ENCODE measurements at places on chromosomes 5 and 9. TPM values are rescaled to one million over a fixed set of nuclear protein-coding genes. Genes with fewer than 3 reads are reported as not detected.
A peak's percentile ranks its signal among the peaks of the same experiment; 100 is the strongest.

GRCh38 chr5:72600391-72600981, 93.3 kb upstream of the ZNF366 start:
- no peaks in the 10 kb centered on the region for H3K27me3 ChIP-seq
- peaks cover 8% of the 10 kb centered on the region for H3K4me1 ChIP-seq
- DNase-seq, result no peak
- H3K4me3 ChIP-seq, result no peak overlapping the region

GABRA6 gene
- total RNA-seq, result not detected

GRCh38 chr5:143274952-143275351, 128.5 kb downstream of the NR3C1 start:
- DNase-seq, result no peak
- H3K27ac ChIP-seq, result no peak overlapping the region
- peaks cover 10% of the 10 kb centered on the region for H3K36me3 ChIP-seq
- peaks cover 5% of the 10 kb centered on the region for H3K4me1 ChIP-seq
- no peaks in the 10 kb centered on the region for H3K27me3 ChIP-seq

GRCh38 chr9:98226957-98227356, 28.5 kb downstream of the TBC1D2 start:
- peaks cover 17% of the 10 kb centered on the region for H3K36me3 ChIP-seq
- H3K4me1 ChIP-seq, result no peaks in the 10 kb centered on the region
- no peak overlapping the region for H3K27ac ChIP-seq
- no peak for DNase-seq
- H3K27me3 ChIP-seq, result no peaks in the 10 kb centered on the region
- H3K4me3 ChIP-seq, result no peak overlapping the region

PCDHGB2 gene
- 5.2 TPM for total RNA-seq

DNA sequence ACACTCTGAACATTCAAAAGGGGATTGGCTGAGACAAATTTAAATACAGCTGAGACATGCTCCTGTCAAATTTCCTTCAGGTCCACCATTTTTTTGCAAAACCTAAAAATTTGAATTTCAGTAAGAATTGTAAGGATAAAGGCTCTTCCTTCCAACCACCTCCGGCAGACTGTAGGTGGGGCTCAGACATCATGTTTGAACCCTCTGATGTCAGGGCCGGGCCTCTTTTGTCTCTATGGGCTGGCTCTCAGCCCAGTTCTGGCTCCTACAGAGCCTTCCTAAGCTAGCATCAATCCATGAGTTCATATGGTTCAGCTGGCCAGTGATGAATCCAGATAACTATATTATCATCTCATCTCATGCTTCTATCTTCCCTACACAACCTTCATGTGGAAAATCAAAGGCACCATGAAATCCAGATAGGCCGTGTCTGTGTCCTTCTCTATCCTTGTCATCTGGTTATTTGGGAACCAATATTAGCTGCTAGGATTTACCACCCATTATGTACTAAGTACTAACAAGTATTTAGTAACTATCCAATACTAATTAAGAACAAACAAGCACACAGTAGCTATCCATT, 44.2 kb downstream of the NIPSNAP3B start:
- peaks cover 91% of the 10 kb centered on the region for H3K36me3 ChIP-seq
- no peak overlapping the region for H3K27ac ChIP-seq
- no peak overlapping the region for H3K4me3 ChIP-seq
- no peaks in the 10 kb centered on the region for H3K27me3 ChIP-seq

EGFL7 gene
- 40.0 TPM for total RNA-seq

GRCh38 chr5:131068893-131069643, 96.0 kb downstream of the HINT1 start:
- no peaks in the 10 kb centered on the region for H3K4me1 ChIP-seq
- H3K36me3 ChIP-seq, result no peaks in the 10 kb centered on the region
- H3K27ac ChIP-seq, result no peak overlapping the region

- no peaks in the 10 kb centered on the region for H3K27me3 ChIP-seq
- H3K4me3 ChIP-seq, result no peak overlapping the region
- H3K36me3 ChIP-seq, result no peaks in the 10 kb centered on the region
- H3K27ac ChIP-seq, result no peak overlapping the region
- H3K4me1 ChIP-seq, result no peaks in the 10 kb centered on the region
Observed at GRCh38 chr5:157961896-157962590, 103.1 kb upstream of the CLINT1 start.

FOXD4L4 gene
- 0.18 TPM for total RNA-seq

- no peak overlapping the region for H3K27ac ChIP-seq
- H3K27me3 ChIP-seq, result no peaks in the 10 kb centered on the region
- no peaks in the 10 kb centered on the region for H3K4me1 ChIP-seq
- H3K36me3 ChIP-seq, result no peaks in the 10 kb centered on the region
- DNase-seq, result no peak
Observed at GRCh38 chr5:59079622-59080620, 497.0 kb downstream of the RAB3C start.

GNAQ gene
- 57.6 TPM for total RNA-seq

DNA sequence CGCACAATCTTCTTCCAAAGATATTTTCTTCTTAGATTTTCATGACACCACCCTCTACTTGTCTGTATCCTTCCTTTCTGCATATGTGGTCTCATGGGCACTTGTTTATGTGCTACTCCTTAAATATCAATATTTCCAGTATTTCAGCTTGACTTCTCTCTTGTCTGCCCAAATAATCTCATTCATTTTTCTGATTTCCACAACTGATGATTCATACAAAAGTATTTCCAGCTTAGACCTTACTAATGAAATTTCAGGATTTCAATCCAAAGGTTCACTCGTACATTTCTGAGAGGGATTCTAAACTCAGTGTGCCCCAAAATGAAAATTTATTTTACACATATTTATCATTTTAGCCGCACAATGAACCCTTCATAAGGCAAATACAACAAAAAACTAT, 928.9 kb upstream of the C9orf72 start:
- no peak overlapping the region for H3K4me3 ChIP-seq
- H3K27me3 ChIP-seq, result no peaks in the 10 kb centered on the region
- H3K4me1 ChIP-seq, result no peaks in the 10 kb centered on the region
- H3K27ac ChIP-seq, result no peak overlapping the region
- DNase-seq, result no peak
- no peaks in the 10 kb centered on the region for H3K36me3 ChIP-seq

DNA sequence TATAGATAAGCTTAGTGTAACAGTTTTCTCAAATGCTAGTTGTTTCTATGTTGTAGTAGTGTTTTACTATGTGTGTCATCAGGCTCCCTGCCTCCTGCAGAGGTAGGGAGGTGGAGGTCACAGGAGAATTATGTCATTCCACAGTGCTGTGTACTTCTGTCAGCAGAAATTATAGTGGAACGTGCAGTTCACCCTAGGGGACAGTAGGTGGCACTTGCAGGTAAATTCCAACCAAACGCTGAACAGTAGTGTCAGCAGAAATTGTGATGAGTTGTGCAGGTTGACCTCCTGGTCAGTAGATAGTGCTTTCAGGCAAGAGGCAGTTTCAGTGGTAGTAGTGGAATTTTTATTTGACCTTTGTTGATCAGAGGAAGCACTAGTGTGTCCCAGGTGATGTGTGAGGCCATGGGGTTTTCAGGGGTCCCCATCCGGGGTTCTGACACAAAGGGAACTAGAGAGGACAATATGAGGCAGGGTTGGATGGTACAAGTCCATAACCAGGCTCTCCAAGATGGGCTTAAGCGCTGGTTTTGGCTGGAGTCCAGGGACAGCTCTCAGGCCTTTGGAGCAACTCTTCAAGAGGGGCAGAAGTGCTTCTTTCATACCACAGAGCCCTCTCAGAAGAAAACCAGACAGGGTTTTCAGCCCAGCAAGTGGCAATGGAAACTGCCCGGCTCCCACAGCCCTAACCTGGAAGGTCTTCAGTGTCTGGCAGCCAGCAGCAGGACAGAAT, 402.9 kb downstream of the CYLC2 start:
- no peak overlapping the region for H3K27ac ChIP-seq
- H3K27me3 ChIP-seq, result no peaks in the 10 kb centered on the region
- H3K4me1 ChIP-seq, result no peaks in the 10 kb centered on the region

- no peaks in the 10 kb centered on the region for H3K27me3 ChIP-seq
- no peaks in the 10 kb centered on the region for H3K4me1 ChIP-seq
- DNase-seq, result peak; percentile 70
- no peak overlapping the region for H3K27ac ChIP-seq
Observed at GRCh38 chr5:172044631-172045314, 38.3 kb upstream of the FBXW11 start.

PCDHGA2 gene
- total RNA-seq, result 1.4 TPM

- H3K27me3 ChIP-seq, result no peaks in the 10 kb centered on the region
- no peak overlapping the region for H3K27ac ChIP-seq
- H3K4me3 ChIP-seq, result no peak overlapping the region
- no peaks in the 10 kb centered on the region for H3K4me1 ChIP-seq
Observed at GRCh38 chr9:128109050-128109709, 18.3 kb downstream of the PTGES2 start.

RANBP3L gene
- not detected for total RNA-seq

NR4A3 gene
- total RNA-seq, result 0.74 TPM

DNA sequence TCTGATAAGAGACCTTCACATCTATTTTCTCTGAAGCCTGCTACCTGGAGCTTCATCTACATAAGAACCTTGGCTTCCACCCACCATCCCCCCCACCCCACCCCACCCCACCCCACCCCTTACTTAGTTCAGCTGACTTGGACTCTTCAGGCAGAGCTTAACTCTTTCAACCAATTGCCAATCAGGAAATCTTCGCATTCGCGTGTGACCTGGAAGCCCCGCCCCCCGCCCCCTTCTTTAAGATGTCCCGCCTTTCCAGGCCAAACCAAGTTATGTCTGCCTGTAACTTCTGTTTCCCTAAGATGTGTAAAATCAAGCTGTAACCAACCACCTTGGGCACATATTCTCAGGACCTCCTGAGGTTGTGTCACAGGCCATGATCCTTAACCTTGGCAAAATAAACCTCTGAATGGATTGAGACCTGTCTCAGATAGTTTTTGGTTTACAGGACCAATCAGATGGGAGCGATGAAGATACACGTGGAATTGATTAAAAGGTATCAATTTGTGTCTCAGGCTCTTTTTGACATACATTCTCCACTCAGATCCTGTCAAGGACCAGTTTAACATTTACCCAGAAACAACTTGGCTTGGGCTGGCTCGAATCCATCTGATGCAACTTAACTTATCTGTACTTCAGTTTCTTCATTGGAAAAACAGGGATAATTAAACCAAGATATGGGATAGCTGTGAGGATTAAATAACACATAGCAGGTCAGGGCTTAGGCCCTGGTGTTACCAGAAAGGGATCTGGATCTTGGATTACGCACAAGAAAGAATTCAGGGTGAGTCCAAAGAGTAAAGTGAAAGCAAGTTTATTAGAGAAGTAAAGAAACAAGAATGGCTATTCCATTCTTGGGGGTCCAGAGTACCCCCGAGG, 43.6 kb downstream of the GALNT12 start:
- no peaks in the 10 kb centered on the region for H3K36me3 ChIP-seq
- H3K4me1 ChIP-seq, result peaks cover 34% of the 10 kb centered on the region
- H3K4me3 ChIP-seq, result peak overlapping the region; percentile 10
- DNase-seq, result peak; percentile 90
- no peaks in the 10 kb centered on the region for H3K27me3 ChIP-seq

- H3K27me3 ChIP-seq, result peaks cover 26% of the 10 kb centered on the region
- H3K36me3 ChIP-seq, result no peaks in the 10 kb centered on the region
- no peak overlapping the region for H3K4me3 ChIP-seq
- no peak overlapping the region for H3K27ac ChIP-seq
- no peak for DNase-seq
Observed at GRCh38 chr9:137057545-137057944, 3.7 kb upstream of the ENTPD2 start.

GRCh38 chr5:107496466-107496865, 174.3 kb downstream of the EFNA5 start:
- DNase-seq, result no peak
- no peaks in the 10 kb centered on the region for H3K4me1 ChIP-seq
- peaks cover 14% of the 10 kb centered on the region for H3K36me3 ChIP-seq
- H3K4me3 ChIP-seq, result no peak overlapping the region

IL5 gene
- total RNA-seq, result not detected

CER1 gene
- 694 TPM for total RNA-seq

GRCh38 chr9:98909935-98910334, 33.8 kb upstream of the COL15A1 start:
- H3K4me1 ChIP-seq, result no peaks in the 10 kb centered on the region
- no peak overlapping the region for H3K27ac ChIP-seq
- DNase-seq, result no peak
- H3K4me3 ChIP-seq, result no peak overlapping the region
- H3K36me3 ChIP-seq, result no peaks in the 10 kb centered on the region
- no peaks in the 10 kb centered on the region for H3K27me3 ChIP-seq

DNA sequence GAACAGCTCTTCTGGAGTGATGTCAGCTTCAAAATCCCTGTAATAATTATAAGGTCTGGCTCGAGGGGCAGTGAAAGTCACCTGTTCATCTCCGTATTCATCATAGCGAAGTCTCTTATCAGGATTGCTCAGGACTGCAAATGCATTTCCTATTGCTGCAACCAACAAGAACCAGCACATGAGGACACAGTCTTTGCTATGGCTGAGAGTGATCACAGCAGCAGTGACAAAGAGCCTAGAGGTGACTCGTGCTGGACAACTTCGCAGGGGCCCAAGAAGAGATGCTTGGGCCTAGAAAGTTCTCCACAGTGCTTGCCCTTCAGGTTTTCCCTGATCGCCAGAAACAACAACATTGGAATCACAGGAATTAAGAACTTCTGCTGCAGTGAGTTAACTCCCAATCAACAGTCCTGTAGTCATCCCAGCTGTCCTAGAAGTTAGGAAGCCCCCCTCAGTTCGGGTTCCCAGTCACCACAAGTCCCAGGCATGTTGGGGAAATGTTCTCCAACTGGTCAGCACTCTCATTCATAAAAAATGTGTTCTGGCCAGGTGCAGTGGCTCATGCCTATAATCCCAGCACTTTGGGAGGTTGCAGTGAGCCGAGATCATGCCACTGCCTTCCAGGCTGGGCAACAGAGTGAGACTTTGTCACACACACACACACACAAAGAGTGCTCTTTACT, 13.0 kb downstream of the DNAJC18 start:
- DNase-seq, result no peak
- no peaks in the 10 kb centered on the region for H3K27me3 ChIP-seq
- H3K4me1 ChIP-seq, result no peaks in the 10 kb centered on the region
- H3K4me3 ChIP-seq, result no peak overlapping the region

NOXA1 gene
- 5.0 TPM for total RNA-seq

DNA sequence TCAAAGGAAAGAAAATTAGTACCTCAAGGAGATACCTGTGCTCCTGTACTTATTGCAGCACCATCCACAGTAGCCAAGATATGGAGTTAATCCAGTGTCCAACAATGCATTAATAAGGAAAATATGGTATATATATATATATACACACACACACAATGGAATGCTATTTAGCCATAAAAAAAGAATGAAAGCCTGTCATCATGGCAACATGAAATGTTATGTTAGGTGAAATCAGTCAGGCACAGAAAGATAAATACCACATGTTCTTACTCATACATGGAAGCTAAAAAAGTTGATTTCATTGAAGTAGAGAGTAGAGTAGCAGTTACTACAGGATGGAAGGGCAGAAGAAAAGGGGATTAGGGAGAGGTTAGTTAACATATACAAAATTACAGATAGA, 601.5 kb downstream of the ANXA1 start:
- H3K36me3 ChIP-seq, result no peaks in the 10 kb centered on the region
- no peak for DNase-seq
- H3K27me3 ChIP-seq, result no peaks in the 10 kb centered on the region
- H3K27ac ChIP-seq, result no peak overlapping the region
- H3K4me1 ChIP-seq, result no peaks in the 10 kb centered on the region

RNF44 gene
- 173 TPM for total RNA-seq

GRCh38 chr9:90969021-90969675, 167.5 kb downstream of the SYK start:
- DNase-seq, result no peak
- H3K27ac ChIP-seq, result no peak overlapping the region
- peaks cover 25% of the 10 kb centered on the region for H3K4me1 ChIP-seq
- no peaks in the 10 kb centered on the region for H3K36me3 ChIP-seq

GRCh38 chr5:133360693-133361472, 251.5 kb downstream of the FSTL4 start:
- peaks cover 11% of the 10 kb centered on the region for H3K4me1 ChIP-seq
- H3K36me3 ChIP-seq, result no peaks in the 10 kb centered on the region
- H3K27me3 ChIP-seq, result no peaks in the 10 kb centered on the region
- no peak overlapping the region for H3K27ac ChIP-seq
- H3K4me3 ChIP-seq, result no peak overlapping the region
